ENCODE measurements at places on chromosomes 7 and 10. TPM values are rescaled to one million over a fixed set of nuclear protein-coding genes. Genes with fewer than 3 reads are reported as not detected.

TMEM184A gene
- total RNA-seq: 6.7 TPM

CCL24 gene
- not detected for total RNA-seq

ZPBP gene
- not detected for total RNA-seq

FBXL13 gene
- 0.26 TPM for total RNA-seq

SHTN1 gene
- total RNA-seq: 26.1 TPM

PLA2G12B gene
- not detected for total RNA-seq

LIPF gene
- total RNA-seq: not detected

Measured in A549 treated with GW870086 at 1 μM for 4 hours (cell line).